ENCODE measurements at places on chromosomes 12 and 14.

DNA sequence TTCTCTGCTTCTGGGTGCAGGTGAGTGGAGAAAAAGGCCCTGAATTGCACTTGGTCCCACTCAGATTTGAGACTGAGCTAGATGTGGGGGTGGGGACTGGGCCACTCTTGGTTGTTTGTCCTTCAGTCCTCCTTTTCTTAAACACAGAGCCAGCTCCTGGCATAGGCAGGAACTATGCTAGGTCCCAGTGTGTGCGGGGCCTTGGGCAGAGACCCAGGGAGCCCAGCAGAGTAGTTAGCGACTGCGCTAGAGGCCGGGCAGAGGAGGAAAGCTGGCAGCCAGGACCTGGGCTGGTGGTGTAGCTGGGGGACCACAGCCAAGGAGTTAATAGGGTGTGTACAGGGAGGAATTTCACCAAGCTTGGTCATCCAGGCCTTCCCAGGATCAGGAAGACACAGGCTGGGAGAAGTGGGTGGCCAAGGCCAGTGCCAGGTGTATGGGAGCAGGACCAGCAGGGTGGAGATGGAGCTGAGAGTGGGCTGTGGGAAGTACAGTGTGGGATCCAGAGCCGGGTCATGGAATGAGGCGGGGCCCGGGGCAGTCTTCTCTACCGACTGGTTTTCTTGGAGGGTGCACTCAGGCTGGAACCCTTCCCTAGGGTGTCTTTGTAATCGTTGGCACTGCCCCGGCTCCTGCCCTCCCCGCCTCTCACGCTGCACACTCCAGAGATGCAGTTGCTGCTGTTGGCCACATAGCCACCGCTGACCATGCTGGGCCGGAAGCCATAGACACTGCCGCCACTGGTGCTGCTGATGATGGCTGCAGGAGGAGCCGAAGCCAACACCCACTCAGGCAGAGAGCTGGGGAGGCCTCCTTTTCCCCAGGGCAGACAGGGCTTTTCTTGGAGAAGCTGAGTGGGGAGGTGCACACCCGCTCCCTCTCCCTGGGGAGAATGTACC lies 8.7 kb downstream of the KRT71 start:
- no peak for DNase-seq

GRCh38 chr12:72295744-72296143 lies 23.6 kb downstream of the TRHDE start:
- peak; percentile 71 for DNase-seq

DNA sequence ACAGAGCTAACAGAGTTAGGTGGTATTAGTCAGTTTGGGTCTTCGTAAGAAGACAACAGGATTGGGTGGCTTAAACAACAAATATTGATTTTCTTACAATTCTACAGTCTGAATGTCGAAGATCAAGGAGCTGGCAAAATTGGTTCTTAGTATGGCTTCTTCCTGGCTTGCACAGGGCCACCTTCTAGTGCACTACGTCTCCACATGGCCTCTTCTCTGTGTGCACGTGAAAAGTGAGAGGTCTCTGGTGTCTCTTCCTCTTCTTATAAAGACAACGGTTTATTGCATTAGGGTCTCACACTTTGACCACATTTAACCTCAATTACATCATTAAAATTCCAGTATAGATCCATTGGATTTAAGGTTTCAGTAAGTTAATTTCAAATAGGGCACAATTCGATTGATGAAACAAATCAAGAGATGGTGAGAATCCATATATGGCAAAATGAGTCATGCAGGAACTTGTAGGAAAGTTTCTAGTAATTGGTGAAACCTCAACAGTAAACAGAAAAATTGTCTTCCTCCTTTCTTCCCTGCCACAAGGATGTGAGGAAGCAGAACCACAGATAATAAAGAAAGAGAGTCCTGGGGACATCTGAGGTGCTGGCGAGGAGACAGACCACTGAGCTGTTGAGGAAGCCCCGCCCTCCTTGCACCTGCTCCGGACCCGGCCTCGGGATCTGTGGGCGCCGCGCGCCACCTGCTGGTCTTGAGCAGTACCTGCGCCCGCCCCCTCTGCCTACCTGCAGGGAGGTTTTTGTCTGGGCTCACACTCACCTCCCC lies 846.7 kb downstream of the TMEM121 start:
- DNase-seq, result no peak

DNA sequence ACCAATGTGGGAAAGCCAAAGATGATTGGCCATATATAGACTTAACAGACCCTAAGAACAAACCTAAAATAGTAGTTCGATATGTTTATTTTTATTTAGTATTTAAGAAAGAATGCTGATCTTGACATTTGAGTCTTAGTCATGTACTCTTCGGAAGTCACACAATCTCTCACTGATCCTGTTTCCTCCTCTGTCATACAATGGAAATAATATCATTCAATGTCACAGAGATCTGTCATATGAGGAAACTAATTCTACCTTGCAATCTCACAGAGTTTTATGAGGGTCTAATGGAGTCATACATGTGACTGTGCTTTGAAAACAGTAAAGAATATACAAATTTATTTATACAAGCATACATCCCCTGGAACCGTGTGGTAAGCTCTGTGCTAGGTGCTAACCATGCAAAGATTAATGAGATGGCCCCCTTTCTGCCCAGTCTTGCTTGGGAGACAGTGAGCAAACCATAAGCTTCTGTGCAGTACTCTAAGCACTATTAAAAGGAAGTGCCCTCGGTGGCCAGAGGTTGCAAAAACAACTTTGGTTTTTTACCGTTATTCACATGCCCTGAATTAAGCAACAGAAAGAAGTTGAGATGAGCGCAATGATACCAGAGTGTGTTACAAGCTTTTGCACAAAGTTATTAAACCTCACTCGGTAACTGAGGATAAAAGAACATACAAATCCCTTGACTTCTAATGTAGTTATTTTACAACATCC lies 1.7 kb upstream of the LIN7A start:
- peak; percentile 57 for DNase-seq

DNA sequence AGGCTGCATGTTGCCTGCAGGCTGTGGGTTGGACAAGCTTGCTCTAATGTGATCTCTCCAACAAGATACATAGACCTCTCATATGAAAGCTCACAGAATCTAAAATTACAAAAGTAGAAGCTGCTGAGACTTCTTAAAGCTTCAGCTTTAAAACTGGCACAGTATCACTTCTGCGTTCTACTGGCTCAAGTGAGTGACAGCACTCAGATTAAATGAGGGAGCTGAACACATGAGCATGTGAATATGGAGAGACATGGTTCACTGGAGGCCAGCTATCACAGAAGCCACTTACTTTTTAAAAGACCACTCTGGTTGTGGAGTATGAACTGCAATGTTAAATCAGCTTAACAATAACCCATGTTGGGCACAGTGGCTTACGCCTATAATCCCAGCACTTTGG lies 29.1 kb upstream of the ANO6 start:
- DNase-seq, result no peak

DNA sequence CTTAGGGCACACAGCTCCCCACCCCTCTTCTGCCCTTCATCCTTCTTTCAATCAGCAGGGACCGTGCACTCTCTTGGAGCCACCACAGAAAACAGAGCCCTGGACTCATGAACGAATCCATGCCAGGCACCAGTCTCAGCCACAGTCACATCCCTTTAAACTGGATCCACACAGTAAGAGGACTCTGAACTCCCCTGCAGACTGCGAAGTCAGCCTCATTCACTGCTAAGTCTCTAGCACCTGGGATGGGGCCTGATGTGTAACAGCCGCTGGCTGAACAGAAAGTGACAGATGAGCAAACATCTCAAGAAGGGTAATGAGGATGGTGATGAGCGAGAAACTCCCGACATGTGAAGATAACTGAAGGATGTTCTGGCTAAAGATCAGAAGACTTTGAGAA lies 45.8 kb upstream of the IQSEC3 start:
- no peak for DNase-seq

- DNase-seq, result no peak
Measured at GRCh38 chr14:38425324-38425976, 169.6 kb upstream of the CLEC14A start.

DNA sequence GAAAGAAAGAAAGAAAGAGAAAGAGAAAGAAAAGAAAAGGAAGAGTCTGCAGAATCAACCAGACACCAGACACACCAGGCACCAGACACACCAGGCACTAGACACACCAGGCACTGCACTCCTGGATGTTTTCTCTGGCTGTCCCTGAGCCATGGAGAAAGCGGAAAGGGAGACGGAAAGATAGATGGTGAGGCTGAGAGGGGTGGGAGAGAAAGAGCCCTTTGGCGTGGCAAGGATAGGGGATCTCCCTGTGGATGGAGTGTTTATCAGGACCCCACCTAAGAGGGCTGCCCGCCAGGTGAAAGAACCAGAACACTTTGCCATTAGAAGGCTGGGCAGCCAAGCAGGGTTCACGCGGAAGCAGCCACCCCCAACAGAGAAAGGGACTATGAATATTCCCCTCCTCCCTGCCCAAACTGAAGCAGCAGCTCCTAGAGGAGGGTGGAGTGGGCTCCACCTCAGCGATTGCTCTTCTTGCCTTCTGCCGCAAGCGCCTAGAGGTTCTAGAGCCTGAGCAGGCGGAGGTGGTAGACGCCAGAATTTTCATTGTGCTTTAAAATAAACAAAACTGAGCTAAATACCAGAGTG lies 13.4 kb downstream of the ST8SIA1 start:
- no peak for DNase-seq

GRCh38 chr14:50040401-50040775 lies 76.0 kb downstream of the VCPKMT start:
- DNase-seq, result peak; percentile 94

GRCh38 chr12:82593143-82593542 lies 93.6 kb upstream of the TMTC2 start:
- DNase-seq, result no peak

DNA sequence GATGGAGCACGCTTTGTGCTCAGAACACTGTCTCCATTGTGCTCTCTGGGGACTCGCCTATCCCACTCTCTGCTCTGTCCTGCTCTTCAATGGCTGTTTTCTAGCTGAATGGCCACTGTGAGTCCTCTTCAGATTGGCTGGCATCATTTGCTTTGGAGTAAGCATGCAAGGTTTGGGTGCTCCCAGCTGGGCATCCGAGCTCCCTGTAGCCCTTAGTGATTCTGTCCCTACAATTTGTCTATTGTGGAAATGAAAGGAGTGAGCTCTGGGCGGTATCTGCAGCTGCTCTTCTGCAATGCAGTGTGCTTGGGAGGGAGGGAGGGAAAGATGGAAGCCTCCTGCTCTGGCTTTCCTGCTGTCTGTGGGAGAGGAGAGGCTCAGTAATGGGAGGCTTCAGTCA lies 84.8 kb downstream of the SMOC1 start:
- DNase-seq, result no peak

- peak; percentile 76 for DNase-seq
Measured at GRCh38 chr12:57139796-57140649, 7.4 kb downstream of the LRP1-AS start.

DNA sequence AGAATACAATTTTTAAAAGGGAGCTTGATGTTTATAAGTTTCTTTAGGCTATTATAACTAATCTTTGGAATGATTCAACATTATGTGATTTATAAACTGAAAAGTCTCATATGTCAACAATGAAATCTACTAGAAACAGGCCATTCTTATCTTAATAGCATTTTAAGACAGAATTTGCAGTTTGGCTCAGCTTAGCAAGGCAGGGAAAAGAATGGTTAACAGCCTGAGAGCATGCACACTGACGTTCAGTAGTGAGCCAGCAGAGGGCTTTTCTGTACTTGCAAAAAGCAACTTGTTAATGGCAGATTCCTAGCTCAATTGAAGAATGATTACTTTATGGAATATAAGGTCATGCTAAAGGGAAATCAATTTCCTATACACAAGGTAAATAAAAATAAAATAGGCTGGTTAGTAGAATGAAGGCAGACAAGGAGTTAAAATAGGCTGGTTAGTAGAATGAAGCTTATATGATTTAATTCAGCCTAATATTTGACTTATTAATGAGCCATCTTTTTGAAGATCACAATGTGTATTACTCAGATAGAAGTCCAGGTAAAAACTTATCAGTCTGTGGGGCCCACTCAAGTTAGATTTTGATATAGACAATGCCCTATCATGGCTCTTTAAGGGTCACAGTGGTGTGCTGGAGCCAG lies 95.9 kb downstream of the OTOGL start:
- peak; percentile 78 for DNase-seq

GRCh38 chr12:131642101-131642540 lies 68.8 kb upstream of the SFSWAP start:
- no peak for DNase-seq

GRCh38 chr14:52025310-52025709 lies 36.0 kb downstream of the RTRAF start:
- DNase-seq, result peak; percentile 97

GRCh38 chr12:93567174-93567573 lies 5.3 kb upstream of the SOCS2 start:
- DNase-seq, result peak; percentile 7

DNA sequence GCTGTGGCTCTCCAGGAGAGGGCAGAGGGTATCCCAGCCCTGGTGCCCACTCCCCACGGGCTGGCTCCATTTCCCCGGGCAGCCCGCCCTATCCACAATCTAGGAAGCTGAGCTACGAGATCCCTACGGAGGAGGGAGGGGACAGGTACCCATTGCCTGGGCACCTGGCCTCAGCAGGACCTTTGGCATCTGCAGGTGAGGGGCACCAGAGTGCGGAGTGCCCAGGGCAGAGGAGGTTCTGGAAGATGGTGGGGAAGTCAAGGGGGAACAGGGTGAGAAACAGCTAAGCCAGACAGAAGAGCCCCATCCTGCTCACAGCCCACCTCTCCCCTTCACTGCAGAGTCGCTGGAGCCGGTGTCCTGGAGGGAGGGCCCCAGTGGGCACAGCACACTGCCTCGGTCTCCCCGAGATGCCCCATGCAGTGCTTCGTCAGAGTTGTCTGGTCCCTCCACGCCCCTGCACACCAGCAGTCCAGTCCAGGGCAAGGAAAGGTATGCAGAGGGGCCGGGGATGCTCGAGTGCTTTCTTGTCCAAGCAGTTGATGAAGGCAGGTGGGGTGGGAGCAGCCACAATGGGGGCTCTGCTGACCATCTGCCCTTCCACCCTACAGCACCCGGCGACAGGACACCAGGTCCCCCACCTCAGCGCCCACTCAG lies 10.3 kb downstream of the TNS2 start:
- no peak for DNase-seq

DNA sequence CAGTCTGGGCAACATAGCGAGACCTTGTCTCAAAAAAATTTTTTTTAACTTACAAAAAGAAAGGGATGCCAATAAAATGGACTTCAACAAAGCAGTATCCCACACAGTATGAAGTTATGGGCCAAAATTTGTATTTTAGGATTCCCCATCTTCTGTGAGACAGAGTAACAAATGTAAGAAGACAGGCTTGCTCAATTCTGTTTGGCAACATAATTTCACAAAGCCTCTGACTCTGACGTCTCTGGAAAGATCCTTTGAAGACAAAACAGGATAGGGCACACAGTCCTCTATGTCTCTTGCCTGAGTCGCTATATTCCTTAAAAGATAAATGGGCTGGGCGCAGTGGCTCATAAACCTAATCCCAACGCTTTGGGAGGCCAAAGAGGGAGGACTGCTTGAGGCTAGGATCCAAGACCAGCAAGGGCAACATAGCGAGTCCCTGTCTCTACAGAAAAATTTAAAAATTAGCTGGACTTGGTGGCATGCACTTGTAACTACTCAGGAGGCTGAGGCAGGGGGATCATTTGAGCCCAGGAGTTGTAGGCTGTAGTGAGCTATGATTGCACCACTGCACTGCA lies 1.1 kb upstream of the HOMEZ start:
- peak; percentile 14 for DNase-seq

Data from iris pigment epithelial cell (primary cell).